Inflammatory macrophage (primary cell): ENCODE measurements at places on chromosomes 4 and X.

GRCh38 chr4:68592673-68593072 is 16.6 kb upstream of the UGT2B17 start:
- DNase-seq: no peak

GRCh38 chr4:712093-712492 is 6.5 kb downstream of the PCGF3 start:
- DNase-seq: no peak

- no peak for DNase-seq
Measured at GRCh38 chrX:57583477-57583876, 8.3 kb upstream of the ZXDB start.

GRCh38 chr4:38666766-38667084 is 2.7 kb downstream of the KLF3 start:
- DNase-seq: no peak

- DNase-seq: no peak
Measured at GRCh38 chr4:4808086-4808485, 51.4 kb upstream of the MSX1 start.

DNA sequence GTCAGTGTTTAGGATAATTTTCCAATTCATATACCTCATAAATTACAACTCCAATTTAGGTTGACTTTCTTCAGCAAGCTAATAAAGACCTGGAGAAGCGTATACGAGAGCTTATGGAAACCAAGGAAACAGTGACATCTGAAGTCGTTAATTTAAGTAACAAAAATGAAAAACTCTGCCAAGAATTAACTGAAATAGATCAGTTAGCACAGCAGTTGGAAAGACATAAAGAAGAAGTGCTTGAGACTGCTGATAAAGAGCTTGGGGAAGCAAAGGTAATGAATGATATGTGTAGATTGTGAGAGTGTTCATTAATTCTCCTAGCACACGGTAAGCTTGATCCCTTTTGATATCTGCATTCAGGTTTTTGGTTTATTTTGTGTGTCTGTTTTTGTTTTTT is 16.8 kb downstream of the CEP135 start:
- no peak for DNase-seq

DNA sequence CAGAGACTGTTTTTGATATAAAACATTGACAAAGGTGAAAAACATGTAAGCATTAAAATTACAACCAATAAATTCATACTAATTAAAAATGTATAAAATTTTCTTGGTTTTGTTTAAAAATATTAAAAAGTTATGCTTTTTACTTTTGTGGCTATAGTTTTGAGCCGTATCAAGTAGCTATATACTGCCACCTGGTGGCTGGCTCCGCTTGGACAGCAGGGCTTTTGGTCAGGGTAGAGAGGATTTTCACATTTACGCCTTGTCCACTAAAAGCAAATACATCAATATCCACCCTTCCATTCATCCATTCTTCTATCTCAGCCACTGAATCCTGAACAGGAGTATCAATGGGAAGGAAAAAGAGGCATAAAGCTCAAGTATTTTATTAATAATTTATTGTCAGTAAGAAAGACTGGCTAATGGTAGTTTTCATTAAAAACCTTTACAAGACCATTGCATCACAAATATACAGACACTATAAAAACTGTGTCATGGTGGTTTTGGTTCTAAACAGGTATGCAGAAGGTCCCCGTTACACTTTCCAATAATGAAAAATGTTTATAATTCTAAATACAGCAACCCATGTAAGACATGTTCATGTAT is 32.1 kb upstream of the MTNR1A start:
- peak; percentile 33 for DNase-seq
